ENCODE measurements at places on chromosomes 3 and 15. TPM values are rescaled to one million over a fixed set of nuclear protein-coding genes. Genes with fewer than 3 reads are reported as not detected.

GRCh38 chr3:59542276-59542675 is 492.5 kb upstream of the CFAP20DC start:
- no peak for DNase-seq
- no peaks in the 10 kb centered on the region for H3K36me3 ChIP-seq
- H3K4me3 ChIP-seq: no peak overlapping the region
- H3K27ac ChIP-seq: no peak overlapping the region
- H3K27me3 ChIP-seq: no peaks in the 10 kb centered on the region

Gene MYO5A
- 12.1 TPM for polyA plus RNA-seq

- H3K27me3 ChIP-seq: no peaks in the 10 kb centered on the region
- H3K4me3 ChIP-seq: no peak overlapping the region
- no peak for DNase-seq
- no peaks in the 10 kb centered on the region for H3K4me1 ChIP-seq
- no peak overlapping the region for H3K27ac ChIP-seq
These were observed 384.7 kb downstream of the EDEM1 start for GRCh38 chr3:5572168-5572567.

Gene FBXO40
- not detected for polyA plus RNA-seq

Gene TIMP4
- polyA plus RNA-seq: not detected
